Activated naive CD4-positive, alpha-beta T cell treated with anti-CD3 and anti-CD28 coated beads, Interleukin-2, amount 10 ng/mL, durations not matched to agents 7 days and 5 days (primary cell): ENCODE measurements at places on chromosomes 3 and 15.

- no peaks in the 10 kb centered on the region for H3K36me3 ChIP-seq
- DNase-seq: no peak
- H3K4me1 ChIP-seq: peaks cover 24% of the 10 kb centered on the region
Measured at GRCh38 chr15:43249236-43249635, 17.5 kb downstream of the TGM5 start.

- DNase-seq: no peak
- H3K4me1 ChIP-seq: no peaks in the 10 kb centered on the region
- no peak overlapping the region for H3K4me3 ChIP-seq
- peak overlapping the region; percentile 33 for H3K27ac ChIP-seq
Measured at GRCh38 chr15:40660686-40661085, 34.3 kb upstream of the RAD51 start.

DNA sequence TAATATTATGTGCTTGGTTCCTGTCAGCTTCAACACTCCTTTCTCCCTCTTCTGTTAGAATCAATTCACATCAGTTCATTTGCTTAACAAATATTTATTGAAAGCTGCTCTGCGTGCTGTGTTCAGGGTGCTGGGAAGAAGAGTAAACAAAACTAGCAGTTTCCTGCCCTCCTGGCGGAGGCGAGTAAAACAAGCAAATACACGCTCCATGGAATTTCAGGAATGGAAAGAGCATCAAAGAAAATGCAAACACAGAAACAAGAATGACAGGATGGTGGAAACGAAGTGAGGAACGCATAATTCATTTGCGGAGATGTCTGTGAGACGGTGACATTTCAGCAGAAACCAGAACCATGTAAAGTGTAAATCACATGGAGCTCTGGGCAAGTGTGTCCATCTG lies 49.4 kb upstream of the SPTSSB start:
- DNase-seq: no peak
- no peak overlapping the region for H3K4me3 ChIP-seq
- no peaks in the 10 kb centered on the region for H3K4me1 ChIP-seq
- H3K27me3 ChIP-seq: peaks cover 30% of the 10 kb centered on the region

DNA sequence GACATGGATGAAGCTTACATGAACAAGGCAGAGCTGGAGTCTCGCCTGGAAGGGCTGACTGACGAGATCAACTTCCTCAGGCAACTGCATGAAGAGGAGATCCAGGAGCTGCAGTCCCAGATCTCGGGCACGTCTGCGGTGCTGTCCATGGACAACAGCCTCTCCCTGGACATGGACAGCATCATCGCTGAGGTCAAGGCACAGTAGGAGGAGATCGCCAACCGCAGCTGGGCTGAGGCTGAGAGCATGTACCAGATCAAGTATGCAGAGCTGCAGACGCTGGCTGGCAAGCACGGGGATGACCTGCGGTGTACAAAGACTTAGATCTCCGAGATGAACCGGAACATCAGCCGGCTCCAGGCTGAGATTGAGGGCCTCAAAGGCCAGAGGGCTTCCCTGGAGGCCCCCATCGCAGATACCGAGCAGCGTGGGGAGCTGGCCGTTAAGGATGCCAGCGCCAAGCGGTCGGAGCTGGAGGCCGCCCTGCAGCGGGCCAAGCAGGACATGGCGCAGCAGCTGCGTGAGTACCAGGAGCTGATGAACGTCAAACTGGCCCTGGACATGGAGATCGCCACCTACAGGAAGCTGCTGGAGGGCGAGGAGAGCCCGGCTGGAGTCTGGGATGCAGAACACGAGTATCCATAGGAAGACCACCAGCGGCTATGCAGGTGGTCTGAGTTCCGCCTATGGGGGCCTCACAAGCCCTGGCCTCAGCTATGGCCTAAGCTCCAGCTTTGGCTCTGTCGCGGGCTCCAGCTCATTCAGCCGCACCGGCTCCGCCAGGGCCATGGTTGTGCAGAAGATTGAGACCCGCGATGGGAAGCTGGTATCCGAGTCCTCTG lies 77.6 kb downstream of the CLDN11 start:
- no peak overlapping the region for H3K27ac ChIP-seq

- peak; percentile 75 for DNase-seq
- peaks cover 88% of the 10 kb centered on the region for H3K4me1 ChIP-seq
- peak within 1 kb of the TSS; percentile 92 for H3K27ac ChIP-seq
- peaks cover 49% of the 10 kb centered on the region for H3K36me3 ChIP-seq
Measured at GRCh38 chr3:52245322-52246263, at the start of gene PPM1M. TSS of gene PPM1M (plus strand) at chr3:52245759. CDS start at chr3:52245825, 66 bp downstream.

DNA sequence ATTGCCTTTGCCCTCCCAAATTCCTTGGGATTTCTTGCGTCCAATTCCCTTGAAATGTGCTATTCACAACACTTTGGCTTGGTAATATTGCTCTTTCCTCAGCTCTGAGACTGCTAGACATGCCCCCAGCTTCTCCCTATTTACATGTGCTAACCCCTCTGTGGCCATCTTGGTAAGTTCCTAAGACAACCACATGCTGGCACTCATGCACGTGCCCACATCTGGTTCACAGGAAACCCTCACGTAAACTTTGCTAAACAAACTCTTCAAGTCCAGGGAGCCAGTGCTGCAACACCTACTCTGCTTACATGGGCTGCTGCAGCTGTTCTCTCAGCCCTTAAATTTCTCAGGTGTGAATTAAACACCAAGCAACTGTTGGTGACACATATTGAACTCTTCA lies 121.8 kb downstream of the ADAMTSL3 start:
- no peaks in the 10 kb centered on the region for H3K4me1 ChIP-seq
- no peak overlapping the region for H3K27ac ChIP-seq
- no peaks in the 10 kb centered on the region for H3K27me3 ChIP-seq
- no peak overlapping the region for H3K4me3 ChIP-seq
- H3K36me3 ChIP-seq: no peaks in the 10 kb centered on the region
- no peak for DNase-seq

DNA sequence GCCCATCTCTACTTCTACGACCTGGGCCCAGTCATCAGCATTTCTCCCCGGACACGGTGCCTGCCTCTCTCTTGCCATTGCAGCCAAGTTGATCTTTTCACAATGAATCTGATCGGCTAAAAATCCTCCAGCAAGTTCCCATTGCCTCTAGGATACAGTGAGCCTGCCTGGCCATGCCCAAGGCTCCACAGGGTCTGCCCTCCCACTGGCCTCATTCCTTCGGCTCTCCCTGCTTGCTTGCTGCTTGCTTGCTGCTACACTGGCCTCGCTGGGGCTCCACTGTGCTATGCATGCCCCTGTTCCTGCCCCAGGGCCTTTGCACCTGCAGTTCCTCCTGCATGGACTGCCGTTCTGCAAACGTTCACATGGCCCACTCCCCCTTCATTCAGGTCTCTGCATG lies 2.0 kb downstream of the ABTB1 start:
- H3K4me1 ChIP-seq: peaks cover 31% of the 10 kb centered on the region
- peak overlapping the region; percentile 64 for H3K27ac ChIP-seq
- peaks cover 8% of the 10 kb centered on the region for H3K36me3 ChIP-seq
- DNase-seq: no peak

GRCh38 chr3:102926618-102927017 lies 491.8 kb downstream of the ZPLD1 start:
- no peaks in the 10 kb centered on the region for H3K4me1 ChIP-seq
- H3K36me3 ChIP-seq: no peaks in the 10 kb centered on the region
- no peak overlapping the region for H3K27ac ChIP-seq

DNA sequence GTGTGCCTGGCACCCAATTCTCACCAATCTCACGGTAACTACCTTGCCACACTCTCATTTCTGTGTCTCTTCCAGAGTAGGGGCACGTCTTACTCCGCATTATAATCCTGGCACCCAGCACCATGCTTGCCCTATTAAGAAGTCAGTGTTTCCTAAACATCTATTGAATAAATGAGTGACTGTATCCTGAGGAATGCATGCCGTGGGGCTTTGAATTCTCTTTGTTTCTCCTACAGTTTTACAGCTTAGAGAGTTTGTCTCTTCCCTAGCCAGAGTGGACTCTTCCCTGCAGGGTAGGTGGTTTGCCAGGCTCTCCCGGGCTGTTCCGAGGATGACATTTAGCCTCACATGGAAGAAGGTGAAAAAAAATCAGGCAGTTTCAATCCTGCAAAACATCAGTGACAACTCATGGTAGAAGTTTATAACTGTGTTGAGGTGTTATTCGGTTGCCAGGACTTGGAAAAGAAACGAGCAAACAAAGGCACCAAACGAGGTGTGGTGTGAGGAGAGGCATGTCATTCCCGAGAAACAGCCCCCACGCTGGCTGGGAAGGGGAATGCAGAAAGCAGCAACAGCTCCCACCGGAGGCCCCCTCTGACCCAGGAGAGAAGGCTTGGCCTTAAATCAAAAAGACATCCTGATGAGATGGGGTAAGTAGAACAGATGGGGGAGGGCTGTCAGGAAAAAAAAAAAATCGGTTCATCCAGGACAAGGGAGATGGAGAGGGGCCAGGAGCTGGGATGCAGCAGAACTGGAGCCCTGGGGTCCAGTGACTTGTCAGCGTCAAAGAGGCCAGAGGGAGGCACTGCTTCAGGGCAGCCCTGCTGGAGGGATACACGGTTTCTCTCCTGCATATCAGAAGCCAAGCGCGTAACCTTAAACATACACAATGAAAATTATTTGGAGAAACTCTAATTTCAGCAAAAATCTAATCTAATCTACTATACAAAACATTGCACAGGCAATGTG lies 168.4 kb upstream of the ARRDC4 start:
- no peaks in the 10 kb centered on the region for H3K36me3 ChIP-seq
- H3K27me3 ChIP-seq: no peaks in the 10 kb centered on the region
- H3K27ac ChIP-seq: no peak overlapping the region
- H3K4me1 ChIP-seq: no peaks in the 10 kb centered on the region

- peaks cover 4% of the 10 kb centered on the region for H3K4me1 ChIP-seq
- peaks cover 77% of the 10 kb centered on the region for H3K27me3 ChIP-seq
- no peaks in the 10 kb centered on the region for H3K36me3 ChIP-seq
- H3K27ac ChIP-seq: peak within 1 kb of the TSS; percentile 13
- no peak for DNase-seq
Measured at GRCh38 chr15:58065445-58066041, at the start of gene ALDH1A2. TSS of gene ALDH1A2 (minus strand) at chr15:58065711. CDS start at chr15:58065650, 61 bp downstream.

GRCh38 chr3:57116501-57116900 lies 48.7 kb downstream of the IL17RD start:
- no peaks in the 10 kb centered on the region for H3K4me1 ChIP-seq
- H3K4me3 ChIP-seq: no peak overlapping the region
- peaks cover 13% of the 10 kb centered on the region for H3K27me3 ChIP-seq

DNA sequence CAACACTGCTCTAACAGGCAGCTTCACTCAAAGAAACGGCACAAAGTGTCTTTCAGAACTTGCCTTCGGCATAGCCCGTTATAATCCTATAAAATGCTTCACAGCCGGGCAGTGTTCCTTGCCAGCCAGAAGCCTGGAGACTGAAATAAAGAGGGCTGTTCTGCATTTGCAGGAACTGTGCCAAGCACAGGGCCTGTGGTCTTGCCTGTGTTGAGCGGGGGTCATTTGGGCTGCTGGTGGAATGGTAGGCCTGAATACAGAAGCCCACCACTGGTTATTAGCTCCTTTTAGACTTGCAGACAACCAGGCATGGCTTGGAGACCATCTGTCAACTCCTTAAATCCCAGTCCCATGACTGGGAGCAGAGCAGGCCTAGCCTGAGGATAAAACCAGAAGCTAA lies 4.7 kb upstream of the ARHGEF3 start:
- no peak for DNase-seq
- H3K4me1 ChIP-seq: peaks cover 11% of the 10 kb centered on the region
- no peaks in the 10 kb centered on the region for H3K27me3 ChIP-seq
- peaks cover 5% of the 10 kb centered on the region for H3K36me3 ChIP-seq
- H3K4me3 ChIP-seq: no peak overlapping the region

DNA sequence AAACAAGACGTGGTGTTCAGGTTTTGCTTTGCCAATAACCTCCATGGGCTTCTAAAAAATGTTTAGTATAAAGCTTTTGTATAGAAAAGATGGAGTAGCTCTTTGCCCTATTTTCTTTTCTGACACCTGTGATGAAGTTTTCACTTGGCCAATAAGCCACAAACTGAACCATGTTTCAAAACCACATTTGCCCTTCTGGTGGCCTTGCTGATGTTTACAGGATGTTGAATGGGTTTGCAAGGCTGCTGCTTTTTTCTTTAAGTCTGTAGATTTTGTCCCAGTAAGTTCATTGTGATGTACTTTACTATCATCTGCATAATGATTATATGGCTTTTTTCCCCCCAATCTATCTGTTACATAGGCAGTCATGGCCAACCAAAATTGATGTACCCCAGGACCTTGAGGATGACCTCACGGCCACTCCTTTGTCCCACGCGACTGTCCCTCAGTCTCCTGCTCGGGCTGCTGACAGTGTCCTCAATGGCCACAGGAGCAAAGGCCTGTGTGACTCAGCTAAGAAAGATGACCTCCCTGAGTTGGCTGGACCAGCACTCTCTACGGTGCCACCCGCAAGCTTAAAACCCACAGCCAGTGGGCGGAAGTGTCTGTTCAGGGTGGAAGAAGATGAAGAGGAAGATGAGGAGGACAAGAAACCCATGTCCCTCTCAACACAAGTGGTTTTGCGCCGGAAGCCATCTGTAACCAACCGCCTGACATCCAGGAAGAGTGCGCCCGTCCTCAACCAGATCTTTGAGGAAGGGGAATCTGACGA lies 60.8 kb downstream of the SNRK start:
- peaks cover 93% of the 10 kb centered on the region for H3K36me3 ChIP-seq
- H3K27me3 ChIP-seq: no peaks in the 10 kb centered on the region
- peak overlapping the region; percentile 31 for H3K4me3 ChIP-seq

DNA sequence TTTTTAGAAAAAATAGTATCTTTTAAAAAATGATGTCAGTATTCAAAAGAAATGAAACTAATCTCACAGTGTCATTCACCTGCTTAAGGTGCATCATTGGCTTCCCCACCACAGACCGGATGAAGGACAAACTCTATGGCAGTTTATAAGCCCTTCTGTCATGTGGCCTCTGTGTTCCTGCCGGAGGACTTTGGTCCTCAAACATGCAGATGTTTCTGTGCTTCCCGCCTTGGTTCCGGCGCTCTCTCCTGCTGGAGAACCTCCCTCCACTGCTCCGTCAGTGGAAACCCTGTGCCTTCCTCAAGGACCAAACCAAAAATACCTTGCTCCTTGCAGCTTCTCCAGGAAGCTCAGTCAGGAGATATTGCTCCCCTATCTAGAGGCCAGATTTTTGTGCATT lies 326.3 kb downstream of the UACA start:
- DNase-seq: no peak
- no peaks in the 10 kb centered on the region for H3K36me3 ChIP-seq
- H3K27me3 ChIP-seq: peaks cover 34% of the 10 kb centered on the region
- H3K27ac ChIP-seq: no peak overlapping the region
- peaks cover 43% of the 10 kb centered on the region for H3K4me1 ChIP-seq

DNA sequence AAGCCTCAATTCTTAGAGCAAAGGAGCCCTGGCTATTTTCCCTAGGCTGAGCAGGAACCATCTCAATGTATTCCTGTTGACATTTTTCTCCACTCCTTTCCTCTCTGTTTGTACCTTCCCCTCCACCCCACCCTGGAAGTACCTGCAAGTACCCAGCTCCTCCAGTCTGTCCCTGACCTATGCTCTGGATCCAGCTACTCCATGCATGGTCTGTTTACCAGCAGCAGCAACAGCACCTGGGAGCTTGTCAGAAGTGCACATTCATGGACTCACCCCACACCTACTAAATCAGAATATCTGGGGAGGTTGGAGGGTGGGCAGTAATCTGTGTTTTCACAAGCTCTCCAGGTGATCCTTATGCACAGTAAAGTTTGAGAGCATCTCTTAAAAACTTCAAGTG lies 240.7 kb upstream of the UMPS start:
- DNase-seq: no peak
- no peaks in the 10 kb centered on the region for H3K36me3 ChIP-seq
